ENCODE measurements at places on chromosomes 1 and 21. TPM values are rescaled to one million over a fixed set of nuclear protein-coding genes. Genes with fewer than 3 reads are reported as not detected.

GRCh38 chr1:84698151-84699110 lies 8.2 kb upstream of the SSX2IP start:
- no peak for DNase-seq

DNA sequence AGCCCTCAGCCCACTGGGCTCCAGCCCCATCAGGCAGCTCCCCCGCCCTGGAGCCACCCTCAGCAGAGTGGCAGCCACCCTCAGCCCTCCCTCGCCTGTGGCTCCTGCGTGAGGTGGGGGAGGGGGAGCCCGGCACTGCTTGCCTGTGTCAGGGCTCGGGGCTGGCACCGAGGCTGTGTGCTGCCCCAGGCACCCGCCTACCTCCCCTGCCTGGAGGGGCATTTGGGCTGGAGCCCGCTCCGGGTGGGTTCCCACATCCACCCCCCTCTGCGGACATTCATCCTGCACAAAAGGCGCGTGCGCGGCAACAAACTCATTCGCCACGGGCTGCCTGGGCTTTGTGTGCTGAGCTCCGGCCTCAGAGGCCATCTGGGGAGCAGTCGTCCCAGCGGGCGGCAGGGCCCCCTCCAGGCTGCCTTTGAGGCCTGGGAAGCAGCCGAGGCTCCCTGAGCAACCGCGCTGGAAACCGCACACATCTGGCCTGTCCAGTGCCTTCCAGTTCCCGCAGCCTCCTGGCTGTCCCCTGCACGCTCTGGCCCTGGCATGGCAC lies 12.6 kb upstream of the TNFRSF14 start:
- DNase-seq: no peak

GRCh38 chr1:169527001-169527400 lies 41.3 kb upstream of the SLC19A2 start:
- no peak for DNase-seq

DNA sequence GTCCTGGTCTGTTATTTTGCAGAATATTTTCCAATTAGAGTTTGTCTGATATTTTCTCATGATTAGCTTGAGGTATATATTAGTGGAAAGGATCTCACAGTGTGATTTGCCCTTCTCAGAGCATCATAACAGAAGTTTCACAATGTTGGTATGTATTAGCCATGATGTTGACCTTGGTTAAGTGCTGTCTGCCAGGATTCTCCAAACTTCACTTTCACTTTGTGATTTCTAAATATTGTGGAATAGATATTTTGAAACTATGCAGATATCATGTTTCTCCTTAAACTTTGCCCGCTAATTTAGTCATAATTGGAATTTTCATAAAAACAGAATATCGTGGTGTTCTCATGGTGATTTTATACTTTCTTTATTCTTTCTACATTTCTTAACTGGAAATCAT lies 98.0 kb upstream of the DEPDC1 start:
- no peak for DNase-seq

DNA sequence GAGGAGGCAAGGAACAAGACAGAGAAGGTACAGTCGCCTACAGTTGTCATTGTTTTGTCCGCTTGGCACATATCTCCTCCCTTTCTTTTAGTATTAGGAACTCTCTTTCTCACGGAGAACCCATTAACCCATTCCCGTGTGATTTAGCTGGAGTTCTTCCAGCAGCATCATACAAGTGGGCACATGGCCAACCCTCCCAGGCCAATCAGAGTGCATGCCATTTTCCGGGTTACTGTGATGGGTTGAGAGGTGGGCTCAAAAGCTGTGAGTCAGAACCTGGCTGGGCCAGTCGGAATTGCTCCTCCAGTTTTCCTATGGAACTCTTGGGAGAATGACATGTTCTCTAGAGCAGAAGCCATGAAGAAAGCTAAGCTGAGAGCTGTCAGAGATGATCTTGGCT lies 83.1 kb upstream of the SOD1 start:
- DNase-seq: no peak

- DNase-seq: peak; percentile 63
These were observed at the start of gene IGSF3 for GRCh38 chr1:116667575-116668105. Gene IGSF3, minus strand, starts transcription at chr1:116667733. Its CDS starts 1,407 bp downstream, at chr1:116666326.

DNA sequence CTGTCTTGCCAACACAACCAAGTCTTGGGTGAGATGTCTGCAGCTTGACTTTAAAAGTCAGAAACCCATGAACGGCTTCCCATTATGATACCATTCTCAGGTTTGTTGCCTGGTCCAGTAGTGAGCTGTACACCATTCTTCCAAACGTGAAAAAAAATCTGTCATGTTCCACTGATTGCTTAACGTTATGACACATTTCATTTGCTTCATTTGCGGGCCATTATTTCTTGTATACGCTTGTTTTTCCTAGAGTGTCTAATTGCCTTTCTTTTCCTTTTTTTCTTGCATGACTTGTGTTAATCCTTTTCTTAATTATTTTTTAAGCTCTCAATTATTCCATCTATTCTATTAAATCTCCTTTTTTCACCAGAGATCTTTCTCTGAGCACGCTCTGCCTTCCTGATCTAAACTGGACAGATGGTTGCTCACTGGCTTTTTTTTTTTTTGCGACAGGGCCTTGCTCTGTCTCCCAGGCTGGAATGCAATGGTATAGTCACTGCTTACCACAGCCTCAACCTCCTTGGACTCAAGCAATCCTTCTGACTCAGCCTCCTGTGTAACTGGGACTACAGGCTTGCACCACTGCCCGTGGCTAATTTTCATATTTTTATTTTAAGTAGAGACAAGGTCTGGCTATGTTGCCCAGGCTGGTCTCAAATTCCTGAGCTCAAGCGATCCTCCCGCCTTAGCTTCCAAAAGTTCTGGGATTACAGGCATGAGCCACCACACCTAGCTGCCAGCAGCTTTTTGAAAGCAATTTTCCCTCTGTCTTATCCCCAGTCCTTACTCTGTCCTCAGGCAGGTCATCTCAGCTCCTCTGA lies 31.7 kb upstream of the CAMTA1 start:
- no peak for DNase-seq

DNA sequence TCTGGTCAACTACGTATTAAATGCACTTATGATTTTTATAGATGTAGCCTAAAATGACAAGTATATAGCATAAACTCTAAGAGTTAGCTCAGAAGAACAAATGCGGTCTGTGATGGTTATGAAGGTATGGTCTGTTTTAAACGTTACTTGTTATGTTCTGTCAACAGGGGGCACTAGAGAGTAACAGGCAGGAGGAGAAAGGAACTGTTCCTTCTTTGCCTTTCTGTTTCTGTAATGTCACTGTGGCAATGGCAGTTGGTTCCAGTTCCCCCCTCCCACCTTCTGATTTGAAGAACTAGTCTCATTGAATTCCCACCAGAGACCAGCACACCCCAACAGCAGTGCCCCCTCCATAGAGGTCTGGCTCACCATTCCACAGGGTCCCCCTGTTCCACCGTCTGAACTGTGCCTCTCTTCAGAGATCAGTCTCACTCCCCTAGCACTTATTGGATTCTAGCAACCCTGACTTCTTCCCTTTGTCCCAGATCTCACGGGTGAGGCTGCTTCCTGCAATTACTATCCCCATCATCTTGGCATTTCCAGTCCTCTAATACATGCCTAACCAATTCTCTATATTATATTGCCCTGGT lies 14.0 kb downstream of the KRTAP24-1 start:
- DNase-seq: no peak

DNA sequence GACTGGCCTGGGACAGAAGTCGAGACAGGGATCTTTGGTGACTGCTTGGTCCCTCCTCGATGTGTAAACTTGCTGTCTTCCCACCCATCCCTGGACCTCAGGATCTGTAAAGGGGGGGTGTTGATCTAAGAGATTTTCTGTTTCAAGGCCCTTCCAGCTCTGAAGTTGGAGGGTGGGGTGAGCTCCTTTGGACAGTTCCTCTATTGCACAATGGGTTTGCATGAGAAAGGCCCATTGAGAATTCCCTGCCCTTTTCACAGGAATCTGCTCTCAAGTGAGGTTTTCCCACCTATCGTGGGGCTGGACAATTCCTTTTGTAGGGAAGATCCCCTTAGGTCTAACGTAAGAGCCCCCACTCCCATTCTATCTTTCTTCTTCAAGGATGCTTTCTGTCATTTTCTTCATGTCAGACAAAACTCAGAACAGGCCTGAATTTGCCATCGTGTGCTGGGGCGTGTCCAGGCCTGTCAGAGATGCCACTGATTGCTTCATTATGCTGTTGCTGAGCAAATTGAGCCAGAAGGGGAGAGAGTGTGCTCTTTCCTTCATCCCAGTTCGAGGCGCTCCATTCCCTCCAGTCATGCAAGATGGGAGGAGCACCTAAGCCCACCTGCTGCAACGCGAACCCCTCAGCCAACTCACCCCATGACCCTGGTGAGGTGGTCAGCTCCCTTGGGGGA lies 149.9 kb upstream of the IGSF21 start:
- DNase-seq: no peak

DNA sequence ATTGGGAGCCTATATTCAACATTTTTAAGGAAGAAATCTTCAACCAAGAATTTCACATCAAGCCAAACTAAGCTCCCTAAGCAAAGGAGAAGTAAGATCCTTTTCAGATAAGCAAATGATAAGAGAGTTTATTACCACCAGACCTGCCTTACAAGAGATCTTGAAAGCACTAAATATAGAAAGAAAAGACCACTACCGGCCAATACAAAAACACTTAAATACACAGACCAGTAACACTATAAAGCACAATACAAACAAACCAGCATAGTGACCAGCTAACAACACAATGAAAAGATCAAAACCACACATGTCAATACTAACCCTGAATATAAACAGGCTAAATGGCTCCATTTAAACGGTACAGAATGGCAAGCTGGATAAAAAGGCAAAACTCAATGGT lies 165.4 kb downstream of the MRPL39 start:
- no peak for DNase-seq

DNA sequence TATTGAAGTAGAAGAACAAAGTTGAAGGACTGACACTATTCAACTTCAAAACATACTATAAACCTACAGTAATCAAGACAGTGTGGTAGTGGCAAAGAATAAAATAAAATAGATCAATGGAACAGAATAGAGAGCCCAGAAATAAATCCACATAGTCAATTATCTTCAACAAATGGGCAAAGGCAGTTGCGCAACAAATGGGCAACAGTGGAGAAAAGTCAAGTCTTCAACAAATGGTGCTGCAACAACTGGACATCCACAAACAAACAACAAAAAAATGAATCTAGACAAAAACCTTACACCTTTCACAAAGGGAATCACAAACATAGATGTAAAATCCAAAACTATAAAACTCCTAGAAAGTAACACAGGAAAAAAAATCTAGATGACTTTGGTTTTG lies 38.4 kb downstream of the MIXL1 start:
- DNase-seq: no peak

The SPRR2E gene
- total RNA-seq: not detected

The AK5 gene
- 1.2 TPM for total RNA-seq

The MTFR1L gene
- total RNA-seq: 77.1 TPM

The PPFIA4 gene
- total RNA-seq: 7.0 TPM

The FYB2 gene
- total RNA-seq: not detected

The SLC45A1 gene
- 5.0 TPM for total RNA-seq

The OR2W3 gene
- total RNA-seq: 0.66 TPM
